Activated CD4-positive, CD25-positive, alpha-beta regulatory T cell treated with anti-CD3 and anti-CD28 coated beads, Interleukin-2, amount 50 U/mL, for 16 hours (primary cell): ENCODE measurements at places on chromosomes 1 and 21.

GRCh38 chr21:38777531-38777930 lies 28.2 kb upstream of the ETS2 start:
- DNase-seq = no peak

GRCh38 chr1:193657552-193657951 lies 471.1 kb upstream of the B3GALT2 start:
- no peak for DNase-seq

- no peak for DNase-seq
Observed at GRCh38 chr1:41499591-41499990, 15.1 kb upstream of the EDN2 start.

GRCh38 chr1:89670163-89670562 lies 37.2 kb downstream of the LRRC8C start:
- no peak for DNase-seq

DNA sequence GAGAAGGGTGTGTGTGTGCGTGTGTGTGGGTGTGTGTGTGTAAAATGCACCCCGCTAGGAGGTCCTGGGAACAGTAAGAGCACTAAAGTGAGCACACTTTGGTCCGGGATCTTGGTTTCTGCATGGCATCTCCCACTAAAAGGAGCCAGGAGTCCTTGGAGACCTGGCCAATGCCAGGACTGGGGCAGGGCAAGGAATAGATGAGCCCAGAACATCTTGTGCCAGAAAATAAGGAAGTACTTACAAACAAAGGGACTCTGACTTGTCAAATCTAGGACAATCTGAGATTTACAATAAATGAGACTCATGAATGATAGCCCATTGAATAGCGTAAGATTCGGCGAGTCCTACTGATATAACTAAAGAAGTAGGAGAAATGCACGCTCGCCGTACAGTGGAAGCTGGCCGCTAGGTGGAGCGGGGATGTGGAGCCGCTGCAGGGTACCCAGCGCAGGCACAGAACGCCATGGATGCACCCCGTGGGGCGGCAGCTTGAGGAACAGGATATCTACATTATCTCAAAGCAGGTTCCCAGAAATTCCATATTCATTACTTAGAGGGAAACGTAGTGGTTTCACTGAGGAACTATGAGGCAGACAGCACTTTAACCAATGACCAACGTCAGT lies 7.1 kb downstream of the SLC37A1 start:
- DNase-seq = no peak

- DNase-seq = no peak
Observed at GRCh38 chr1:152623203-152623844, 421 bp upstream of the LCE3A start.

GRCh38 chr1:52234014-52234413 lies 92.1 kb downstream of the ZFYVE9 start:
- DNase-seq = no peak

DNA sequence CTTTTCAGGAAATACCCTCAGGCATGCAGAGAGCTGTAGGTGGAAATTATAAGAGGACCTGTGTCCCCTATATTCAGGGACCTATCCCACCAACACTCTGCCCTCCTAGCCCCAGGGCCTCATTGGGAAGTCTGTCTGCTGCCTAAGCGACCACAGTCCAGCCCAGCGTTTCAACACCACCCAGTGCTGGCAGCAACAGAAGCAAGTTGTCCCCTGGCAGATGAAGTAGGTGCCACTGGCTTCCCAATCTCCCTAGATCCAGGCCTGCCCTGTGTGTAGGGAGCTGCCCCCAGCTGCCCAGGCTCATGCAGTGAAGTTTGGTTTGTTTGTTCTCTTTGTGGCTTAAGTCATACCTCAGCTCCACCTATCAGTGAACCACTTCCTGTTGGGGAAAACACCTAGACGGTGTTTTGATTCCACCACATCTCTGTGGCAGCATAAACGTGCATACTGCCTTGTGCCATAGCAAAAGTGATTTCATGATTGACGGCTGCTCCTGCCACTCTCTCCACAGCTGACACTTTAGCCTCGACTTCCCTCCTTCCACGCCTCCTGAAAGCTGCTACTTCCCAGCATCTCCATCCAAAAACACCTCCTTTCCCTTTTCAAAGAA lies 8.1 kb upstream of the LEFTY1 start:
- peak; percentile 72 for DNase-seq

- DNase-seq = no peak
Observed at GRCh38 chr1:22591576-22591975, 28.3 kb downstream of the EPHA8 start.

DNA sequence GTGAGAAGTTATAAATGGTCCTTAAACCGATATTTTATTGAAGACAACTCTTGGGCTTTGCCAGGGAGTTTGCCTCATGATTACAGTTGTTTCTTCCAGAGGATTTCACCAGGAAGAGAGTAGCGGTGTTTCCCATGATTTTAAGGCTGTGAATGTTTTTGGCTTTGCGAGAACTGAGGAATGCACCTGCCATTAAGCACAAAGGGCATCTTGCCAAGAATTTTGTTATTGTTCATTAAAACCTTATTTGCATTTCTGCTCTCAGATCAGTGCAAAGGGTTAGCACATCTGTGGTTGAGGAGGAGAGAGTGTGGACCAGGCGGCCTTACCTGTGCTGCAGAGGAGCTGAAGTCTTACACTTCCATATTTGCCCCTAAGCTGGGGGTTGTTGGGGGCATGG lies 13.8 kb downstream of the CNIH3 start:
- DNase-seq = no peak

GRCh38 chr1:98467586-98467985 lies 193.9 kb upstream of the SNX7 start:
- DNase-seq = no peak

- DNase-seq = no peak
Observed at GRCh38 chr21:44987301-44987885, 47.6 kb downstream of the SLX9 start.

GRCh38 chr1:35539824-35540261 lies 17.4 kb downstream of the KIAA0319L start:
- DNase-seq = no peak

DNA sequence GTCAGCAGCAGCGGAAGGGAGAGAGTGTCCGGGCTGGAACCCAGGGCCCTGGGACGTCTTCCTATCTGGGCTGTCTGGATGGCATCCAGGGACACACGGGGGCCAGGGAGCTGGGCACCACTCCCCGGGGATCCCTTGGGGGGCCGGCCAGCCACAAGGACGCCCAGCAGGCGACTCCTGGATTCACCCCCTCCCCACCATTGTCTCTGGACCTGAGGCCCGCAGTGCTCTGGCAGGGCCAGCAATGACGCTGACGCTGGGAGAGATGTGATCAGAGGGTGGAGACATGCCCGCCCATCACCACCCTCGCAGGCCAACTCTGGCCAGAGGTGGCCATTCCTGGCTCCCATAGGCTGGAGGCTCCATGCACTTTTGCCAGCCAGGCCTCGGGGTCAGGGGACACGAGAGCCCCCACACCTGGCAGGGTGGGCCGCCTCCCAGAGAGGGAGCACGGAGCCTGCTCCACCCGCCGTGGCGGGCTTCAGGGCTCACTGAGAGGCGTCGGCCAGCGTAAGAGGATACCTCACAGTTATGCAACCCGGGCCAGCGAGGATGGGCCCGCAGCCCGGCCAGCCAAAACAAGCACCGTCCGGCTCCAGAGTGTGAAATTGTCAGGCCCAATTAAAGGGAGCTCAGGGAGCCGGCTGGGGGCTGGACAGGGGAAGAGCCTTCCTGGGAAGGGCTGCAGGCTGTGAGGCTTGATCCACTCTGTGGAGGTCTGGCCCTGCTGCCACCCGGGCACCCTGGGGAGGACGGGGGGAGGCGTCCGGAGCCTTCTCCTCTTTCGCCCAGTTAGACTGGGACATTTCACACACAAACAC lies 10.3 kb downstream of the ACTRT2 start:
- DNase-seq = no peak

- no peak for DNase-seq
Observed at GRCh38 chr21:40723317-40723716, 123.6 kb downstream of the DSCAM start.

GRCh38 chr1:83515578-83516154 lies 483.3 kb downstream of the TTLL7 start:
- DNase-seq = no peak

GRCh38 chr1:169889871-169890270 lies 3.8 kb downstream of the SCYL3 start:
- DNase-seq = no peak

DNA sequence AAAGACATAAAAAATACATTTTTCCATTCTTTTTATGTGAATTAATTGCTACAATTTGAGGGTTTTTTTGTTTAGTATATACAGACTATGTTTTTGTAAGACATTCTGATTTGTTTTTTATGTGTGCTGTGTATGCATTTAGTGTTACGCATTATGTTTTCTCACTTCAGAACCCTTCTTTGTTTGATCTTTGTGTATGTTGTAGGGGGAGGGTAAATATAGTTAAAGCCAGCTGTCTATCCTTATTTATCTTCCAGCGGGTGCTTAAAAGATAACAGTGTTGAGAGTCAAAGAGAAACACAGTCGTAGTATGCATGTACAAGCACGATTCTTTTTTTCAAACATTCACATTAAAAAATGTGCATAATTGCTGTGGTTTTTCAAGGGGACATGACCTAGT lies 97.5 kb upstream of the KIAA1614 start:
- no peak for DNase-seq

DNA sequence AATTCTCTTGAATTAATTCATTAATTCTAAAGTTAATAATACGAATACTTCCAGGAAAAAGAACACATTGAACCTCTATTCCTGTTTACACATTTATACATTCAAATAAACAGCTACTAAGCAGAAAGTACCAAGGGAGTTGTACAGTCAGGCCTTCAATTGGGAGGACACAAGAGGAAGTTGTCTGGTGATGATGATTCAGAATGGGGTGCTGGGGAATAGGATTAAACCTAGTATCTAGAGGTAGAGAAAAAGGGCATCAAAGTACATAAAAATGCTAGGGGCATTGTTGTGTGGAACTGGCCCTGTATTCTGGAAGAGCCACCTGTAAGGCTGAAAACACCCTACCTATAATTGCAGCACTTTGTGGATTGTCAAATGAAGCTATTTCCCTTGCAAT lies 71.7 kb upstream of the MROH9 start:
- DNase-seq = no peak
